Stimulated activated CD4-positive, alpha-beta T cell treated with anti-CD3 and anti-CD28 coated beads, Interleukin-12 subunit alpha, Interleukin-12 subunit beta, amount 100 ng/mL, for 48 hours (primary cell): ENCODE measurements at places on chromosomes 1 and 21.

DNA sequence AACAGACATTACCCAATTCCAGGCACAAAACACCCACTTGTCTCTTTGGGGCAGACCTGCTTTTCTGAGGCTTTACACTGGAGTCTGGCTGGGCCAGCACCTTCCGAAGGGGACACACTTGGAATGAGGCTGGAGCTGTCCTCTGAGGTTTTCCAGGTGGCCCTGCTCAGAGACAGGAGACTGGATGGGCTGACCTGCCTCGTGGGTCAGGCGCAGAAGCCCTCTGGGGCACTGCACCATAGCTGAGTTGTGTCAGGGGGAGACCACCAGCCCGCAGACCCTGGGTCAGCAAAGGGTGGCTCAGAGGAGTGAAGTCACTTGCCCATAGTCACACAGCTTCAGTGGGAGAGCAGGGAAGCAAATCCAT is 1.8 kb downstream of the SH2D5 start:
- DNase-seq = no peak

- DNase-seq = no peak
Observed at GRCh38 chr1:23473037-23473800, 10.8 kb downstream of the ASAP3 start.

GRCh38 chr21:45892916-45893739 is 88.4 kb upstream of the COL6A1 start:
- no peak for DNase-seq

- no peak for DNase-seq
Observed at GRCh38 chr1:153431928-153432327, 15.6 kb downstream of the S100A7A start.

- no peak for DNase-seq
Observed at GRCh38 chr1:118244194-118244593, 59.2 kb upstream of the SPAG17 start.

GRCh38 chr1:220655961-220656740 is 34.0 kb upstream of the C1orf115 start:
- no peak for DNase-seq

DNA sequence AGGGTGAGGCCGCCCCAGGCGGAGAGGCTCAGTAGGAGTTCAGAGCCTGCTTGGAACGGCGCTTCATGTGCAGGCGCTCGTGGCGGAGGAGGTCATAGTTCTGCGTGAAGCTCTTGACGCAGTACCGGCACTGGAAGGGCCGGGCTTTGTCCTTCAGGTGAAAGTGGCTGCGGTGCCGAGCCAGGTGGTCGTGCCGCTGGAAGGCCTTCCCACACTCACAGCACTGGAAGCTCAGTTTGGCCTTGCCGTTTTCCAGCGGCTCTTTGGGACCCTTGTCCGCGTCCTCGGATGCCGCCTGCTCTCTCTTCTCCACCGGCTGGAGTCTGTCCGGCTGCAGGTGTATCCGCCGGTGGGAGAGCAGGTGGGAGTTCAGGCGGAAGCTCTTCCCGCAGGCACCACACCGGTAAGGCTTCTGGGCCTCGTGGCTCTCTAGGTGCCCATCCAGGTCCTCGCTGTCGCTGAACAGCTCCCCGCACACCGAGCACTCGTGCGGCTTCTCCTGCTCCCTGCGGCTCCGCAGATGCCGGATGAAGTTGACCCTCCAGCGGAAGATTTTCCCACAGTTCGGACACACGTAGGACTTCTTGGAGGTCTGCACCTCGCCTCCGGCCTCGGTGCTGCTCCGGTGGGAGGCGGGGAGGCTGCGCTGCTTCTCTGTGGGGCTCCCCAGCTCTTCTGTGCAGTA is 31.0 kb downstream of the ZNF496 start:
- DNase-seq = no peak

DNA sequence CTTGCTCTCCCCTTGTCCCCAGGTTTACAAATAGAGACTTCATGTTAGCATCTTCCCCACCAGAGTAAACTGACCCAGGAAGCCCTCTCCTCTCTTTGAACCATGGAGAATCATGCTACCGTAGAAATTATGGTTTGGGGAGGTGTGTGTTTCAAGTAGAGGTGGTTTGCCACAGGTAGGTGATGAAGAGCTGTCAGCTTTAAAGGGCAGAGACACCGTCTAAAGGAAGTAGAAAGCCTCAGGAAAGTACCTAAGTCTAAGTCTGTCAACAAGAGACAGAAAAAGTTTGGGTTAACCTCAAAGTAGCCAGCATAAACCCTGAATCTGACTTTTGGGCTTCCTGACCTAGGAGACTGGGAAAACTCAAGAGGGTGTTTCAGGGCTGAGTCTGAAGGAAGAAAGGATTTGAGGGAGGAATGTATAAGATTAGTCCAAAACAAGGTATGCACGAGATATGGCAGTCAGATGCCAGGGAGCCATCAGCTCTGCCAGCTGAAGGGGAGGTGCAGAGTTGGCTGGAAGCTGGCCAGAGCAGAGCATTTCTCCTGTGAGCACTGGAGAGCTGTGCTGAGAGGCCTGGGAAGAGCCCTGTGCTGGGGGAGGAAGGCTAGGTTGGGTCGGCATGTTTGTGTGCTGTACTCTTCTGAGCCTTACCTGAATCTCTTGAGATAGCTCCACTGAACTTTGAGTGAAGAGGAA is 14.3 kb downstream of the ADAMTSL4 start:
- no peak for DNase-seq

- DNase-seq = no peak
Observed at GRCh38 chr1:65429806-65430205, 9.3 kb downstream of the LEPR start.

- DNase-seq = no peak
Observed at GRCh38 chr21:39972471-39972870, 105.2 kb downstream of the PCP4 start.

GRCh38 chr1:110786802-110787327 is 86.1 kb upstream of the CD53 start:
- no peak for DNase-seq

DNA sequence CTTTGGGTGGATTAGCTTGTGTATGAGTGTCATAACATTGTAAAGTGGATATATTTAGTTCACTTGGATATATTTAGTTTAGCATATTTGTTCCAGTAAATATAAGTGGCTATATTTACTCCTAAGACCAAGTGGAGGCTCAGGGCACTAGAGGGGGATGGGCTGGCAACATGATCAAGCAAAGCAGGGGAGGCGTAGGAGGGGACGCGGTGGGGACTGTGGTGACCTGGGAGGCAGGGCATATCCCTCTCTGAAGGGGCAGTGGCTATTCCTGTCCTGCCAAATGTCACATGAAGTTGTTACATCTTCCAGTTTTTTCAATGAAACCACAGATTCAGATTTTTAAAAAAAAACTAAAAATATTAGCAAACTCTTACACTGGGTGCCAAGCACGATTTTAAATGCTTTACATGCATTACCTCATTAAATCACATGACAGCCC is 51.9 kb upstream of the EDN2 start:
- no peak for DNase-seq
